Cardiac septum (tissue), 1 donor: ENCODE measurements at places on chromosomes 2 and 18.
A peak's percentile ranks its signal among the peaks of the same experiment; 100 is the strongest.

- no peak for DNase-seq
These were observed 1.4 kb downstream of the OLA1 start for GRCh38 chr2:174246944-174247381.

DNA sequence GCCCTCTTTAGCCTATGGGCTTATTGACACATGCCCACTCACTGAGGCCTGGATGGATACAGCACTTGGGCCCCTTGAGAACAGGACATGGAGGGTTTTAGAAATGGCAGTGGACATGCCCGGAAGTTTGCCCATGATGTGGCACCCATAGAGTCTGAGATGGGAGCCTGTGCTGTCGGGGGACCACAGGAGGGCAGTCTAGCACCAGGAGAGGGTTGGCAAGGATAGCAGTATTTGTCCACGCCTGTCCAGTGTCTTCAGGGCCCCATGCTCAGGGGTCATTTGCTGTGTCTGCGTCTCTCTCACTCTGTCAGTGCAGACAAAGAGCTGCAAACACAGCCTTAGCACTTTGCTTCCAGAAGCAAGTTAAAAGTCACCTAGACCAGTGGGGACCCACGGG, 48.7 kb downstream of the IL1RL2 start:
- no peak for DNase-seq

- no peak for DNase-seq
These were observed 39.1 kb upstream of the FAM124B start for GRCh38 chr2:224440988-224441387.

DNA sequence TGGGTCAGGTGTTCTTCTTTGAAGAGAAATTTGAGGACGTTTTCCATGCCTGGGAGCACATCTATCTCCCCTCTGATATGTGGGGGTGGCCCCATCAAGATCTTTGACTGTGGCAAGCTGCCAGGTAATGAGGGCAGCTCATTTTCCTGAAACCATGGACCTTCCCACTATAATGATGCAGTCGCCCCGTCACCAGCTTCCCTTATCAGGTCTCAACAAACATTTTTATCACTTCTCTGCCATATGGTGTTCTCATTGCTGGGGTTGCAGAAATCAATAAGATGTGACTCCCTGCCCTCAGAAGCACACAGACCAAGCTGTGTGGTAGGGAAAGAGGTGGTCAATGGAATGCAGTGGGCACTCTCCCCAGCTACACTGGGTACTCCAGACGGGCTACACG, 48.4 kb upstream of the B3GNT7 start:
- DNase-seq = no peak

GRCh38 chr2:189849550-189849949, 65.3 kb downstream of the PMS1 start:
- DNase-seq = no peak

DNA sequence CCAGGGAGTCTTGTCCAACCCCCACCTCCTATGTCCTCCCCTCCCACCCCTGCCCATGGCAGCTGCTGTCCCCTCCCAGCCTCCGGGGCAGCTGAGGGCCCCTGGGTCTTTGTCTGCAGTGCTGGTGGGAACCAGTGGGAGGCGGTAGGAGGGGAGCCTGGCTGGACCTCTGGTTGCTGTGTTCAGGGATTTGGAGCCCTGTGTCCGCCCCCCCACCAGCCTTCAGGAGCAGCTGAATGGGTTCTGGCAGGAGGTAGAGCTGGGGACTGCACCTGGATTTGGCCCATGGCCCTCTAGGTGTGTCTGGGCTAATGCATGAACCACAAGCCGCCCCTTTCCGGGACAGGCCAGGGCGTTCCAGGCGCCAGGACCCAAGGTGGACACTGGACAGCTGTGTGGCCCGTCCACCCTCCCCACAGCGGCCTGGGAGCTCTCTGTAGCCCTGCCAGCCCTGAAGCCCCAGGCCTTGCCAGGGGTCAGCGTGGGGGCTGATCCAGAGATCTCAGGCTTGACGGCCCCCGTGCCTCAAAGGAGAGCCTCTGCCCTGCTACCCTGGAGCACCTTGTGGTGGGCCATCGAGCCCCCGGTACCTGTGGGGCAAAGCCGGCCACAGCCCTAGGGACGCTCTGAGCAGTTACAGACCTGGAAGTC, 25.4 kb downstream of the GPC1 start:
- peak; percentile 66 for DNase-seq

DNA sequence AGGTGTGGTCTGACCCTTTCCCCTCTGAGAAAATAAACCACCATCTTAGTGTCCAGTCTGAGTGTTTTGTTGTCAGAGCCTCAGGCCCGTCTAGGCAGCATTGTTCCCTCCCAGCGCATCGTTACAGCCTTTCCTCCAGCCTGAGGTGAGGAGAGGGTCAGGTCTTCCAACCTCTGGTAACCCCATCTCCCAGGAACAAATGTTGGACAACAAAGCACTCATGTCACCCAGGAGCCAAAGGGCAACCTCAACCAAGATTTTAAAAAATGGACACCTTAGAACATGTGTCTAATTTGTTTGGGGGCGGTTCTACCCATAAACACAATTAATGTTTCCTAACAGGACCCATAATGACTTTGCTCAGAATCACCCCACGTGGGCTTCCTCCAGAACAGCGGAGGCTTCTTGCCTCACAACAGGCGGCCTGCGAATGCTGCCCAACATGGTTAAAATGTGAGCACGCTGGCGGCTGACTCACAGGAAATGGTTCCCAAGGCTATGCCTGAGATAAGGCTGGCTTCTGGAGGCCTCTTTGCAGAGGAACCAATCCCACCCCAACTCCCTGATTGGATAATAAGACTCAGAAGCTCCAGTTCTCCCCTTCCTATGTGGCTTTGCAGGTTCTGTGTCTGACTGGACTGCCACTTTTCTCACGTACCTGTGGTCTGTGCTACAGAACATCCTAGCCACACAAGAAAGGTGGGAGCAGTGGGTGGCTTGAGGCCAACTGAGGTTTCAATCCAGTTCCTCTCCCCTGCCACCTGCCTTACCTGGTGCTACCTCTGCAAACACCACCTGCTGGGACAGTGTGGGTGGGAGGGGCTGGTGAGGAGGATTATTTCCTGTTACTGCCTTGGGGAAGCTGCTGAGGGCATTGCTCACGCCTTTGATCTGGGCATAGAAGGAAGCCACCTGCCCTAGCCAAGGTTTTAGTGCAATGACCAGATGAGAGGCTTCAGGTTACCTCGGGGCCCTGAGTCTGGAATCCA, 108.8 kb downstream of the B3GNT2 start:
- peak; percentile 90 for DNase-seq

- no peak for DNase-seq
These were observed 65.7 kb upstream of the CHMP1B start for GRCh38 chr18:11785444-11786055.

GRCh38 chr2:240136013-240136670, at the start of gene COPS9:
TSS of gene COPS9 (minus strand) at chr2:240136305. CDS start at chr2:240136284, 21 bp downstream.
- DNase-seq = peak; percentile 93

GRCh38 chr2:238239543-238239862, 335 bp downstream of the HES6 start:
- DNase-seq = no peak

DNA sequence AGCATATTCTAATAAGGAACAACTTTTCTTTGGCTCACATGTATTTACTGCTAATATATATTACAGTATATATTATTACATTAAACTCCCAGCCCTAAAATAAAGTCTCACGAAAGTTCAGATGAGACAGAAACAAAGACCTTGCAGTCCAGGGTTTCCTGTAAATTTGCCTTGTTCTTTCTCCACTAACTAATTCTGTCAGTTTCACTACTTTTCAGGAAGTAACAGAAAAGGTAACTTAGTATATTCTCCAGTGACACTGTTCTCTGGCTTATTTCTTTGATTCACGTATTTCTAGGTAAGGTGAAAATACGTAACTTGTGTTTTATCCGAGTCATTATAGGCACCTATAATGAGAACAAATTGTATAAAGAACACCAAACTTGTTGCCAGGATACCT, 35.2 kb downstream of the HDLBP start:
- DNase-seq = no peak
